Stimulated activated effector memory CD8-positive, alpha-beta T cell treated with anti-CD3 and anti-CD28 coated beads, Interleukin-12 subunit alpha, Interleukin-12 subunit beta, amount 100 ng/mL, for 72 hours (primary cell): ENCODE measurements at places on chromosomes 1 and 21.

GRCh38 chr1:25565626-25566025, 22.2 kb downstream of the LDLRAP1 start:
- DNase-seq, result no peak

GRCh38 chr1:224544346-224545110, 71.6 kb upstream of the CNIH3 start:
- DNase-seq, result no peak

GRCh38 chr1:232962761-232963745, 12.6 kb downstream of the NTPCR start:
- no peak for DNase-seq

DNA sequence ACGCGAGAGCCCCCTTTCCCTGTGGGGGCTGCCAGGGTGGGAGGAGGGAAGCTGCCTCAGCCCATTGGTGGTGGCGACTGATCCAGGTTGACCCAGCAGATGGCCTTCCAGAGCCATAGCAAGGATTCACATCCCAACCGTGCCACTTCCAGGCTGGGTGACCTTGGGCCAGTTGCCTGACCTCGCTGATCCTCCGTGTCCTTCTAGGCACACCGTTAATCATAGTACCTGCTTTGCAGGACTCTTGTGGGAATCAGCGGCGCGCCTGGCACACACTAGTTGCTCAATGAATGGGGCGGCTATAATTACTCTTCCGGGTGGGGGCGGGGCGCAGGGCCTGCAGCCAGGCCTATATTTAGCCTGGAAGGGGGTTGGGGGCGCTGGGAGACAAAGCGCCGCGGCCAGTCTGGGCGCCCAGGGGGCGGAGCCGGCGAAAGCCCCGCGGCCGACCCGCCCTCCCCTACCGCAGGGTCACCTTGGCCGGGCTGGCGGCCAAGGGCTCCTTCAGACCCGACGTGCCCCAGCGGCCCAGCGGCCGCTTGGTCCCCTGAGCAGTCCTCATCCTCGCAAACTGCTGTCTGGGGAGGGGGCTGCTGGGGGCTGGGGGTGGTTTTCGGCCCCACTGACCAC, 5.1 kb downstream of the HSPB7 start:
- no peak for DNase-seq

DNA sequence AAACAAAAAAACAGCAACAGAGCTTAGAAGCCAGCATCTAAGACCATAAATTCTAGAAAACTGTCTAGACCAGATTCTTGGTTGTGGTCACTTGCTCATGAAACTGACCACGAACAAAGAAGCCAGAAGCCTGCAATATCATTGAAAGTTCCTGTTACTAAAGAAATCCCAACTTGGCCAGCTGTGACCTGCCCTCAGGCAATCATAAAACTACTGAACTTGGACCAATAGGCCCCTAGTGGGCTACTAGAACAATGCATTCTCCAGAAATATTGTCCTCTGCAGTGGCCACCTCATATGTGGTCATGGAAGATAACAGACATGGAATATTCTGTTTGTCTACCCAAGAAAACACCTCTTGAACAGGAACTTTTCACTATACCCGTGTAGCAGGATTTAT, 87.7 kb downstream of the SPATA17 start:
- no peak for DNase-seq

DNA sequence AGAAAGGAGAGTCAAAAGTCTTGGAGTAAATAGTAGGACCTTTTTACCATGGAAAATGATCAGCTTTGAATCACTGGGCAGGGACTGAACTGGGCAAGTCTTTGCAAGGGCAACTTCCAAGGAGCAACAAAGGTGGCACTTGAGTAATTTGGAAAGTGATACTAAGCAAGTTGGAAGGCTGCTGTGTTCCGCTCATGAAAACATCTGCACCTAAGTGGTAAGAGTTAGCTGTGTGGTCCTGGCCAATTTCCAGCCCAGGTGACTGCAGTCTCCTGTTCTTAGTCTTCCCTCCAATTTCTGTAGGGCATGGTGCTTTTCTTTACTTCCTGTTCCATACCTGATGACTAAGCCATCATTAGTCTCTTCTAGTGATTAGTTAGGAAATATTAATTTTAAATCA, 35.5 kb upstream of the PRDM2 start:
- DNase-seq, result no peak

- no peak for DNase-seq
Measured at GRCh38 chr1:98478121-98478520, 183.4 kb upstream of the SNX7 start.

GRCh38 chr1:54857141-54857540, 29.9 kb downstream of the DHCR24 start:
- DNase-seq, result no peak

- DNase-seq, result no peak
Measured at GRCh38 chr1:195934817-195935553, 673.3 kb downstream of the KCNT2 start.

- no peak for DNase-seq
Measured at GRCh38 chr1:25169168-25169567, 63.1 kb downstream of the SYF2 start.
